Stimulated activated CD8-positive, alpha-beta memory T cell treated with anti-CD3 and anti-CD28 coated beads, Interleukin-4, amount 100 ng/mL, for 1 hour (primary cell): ENCODE measurements at places on chromosomes 11 and 22.

DNA sequence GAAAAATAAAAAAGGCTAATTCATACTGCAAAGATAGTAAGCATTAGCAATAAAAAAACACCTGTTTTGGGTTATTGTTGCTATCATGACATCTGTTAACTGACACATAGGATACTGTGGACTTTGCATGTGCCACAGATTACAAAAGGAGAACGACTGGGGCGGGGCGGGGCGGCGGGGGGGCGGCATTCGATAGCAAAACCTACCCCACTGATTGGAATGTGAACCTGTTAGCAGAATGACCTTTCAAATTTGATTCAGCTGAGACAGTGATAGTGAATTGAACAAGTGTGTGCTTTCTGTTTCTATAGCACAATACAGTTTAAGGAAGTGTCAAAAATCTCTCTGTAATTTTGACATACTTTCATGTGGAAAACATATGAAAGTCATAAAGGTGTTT lies 14.9 kb downstream of the MMP20 start:
- no peak for DNase-seq

DNA sequence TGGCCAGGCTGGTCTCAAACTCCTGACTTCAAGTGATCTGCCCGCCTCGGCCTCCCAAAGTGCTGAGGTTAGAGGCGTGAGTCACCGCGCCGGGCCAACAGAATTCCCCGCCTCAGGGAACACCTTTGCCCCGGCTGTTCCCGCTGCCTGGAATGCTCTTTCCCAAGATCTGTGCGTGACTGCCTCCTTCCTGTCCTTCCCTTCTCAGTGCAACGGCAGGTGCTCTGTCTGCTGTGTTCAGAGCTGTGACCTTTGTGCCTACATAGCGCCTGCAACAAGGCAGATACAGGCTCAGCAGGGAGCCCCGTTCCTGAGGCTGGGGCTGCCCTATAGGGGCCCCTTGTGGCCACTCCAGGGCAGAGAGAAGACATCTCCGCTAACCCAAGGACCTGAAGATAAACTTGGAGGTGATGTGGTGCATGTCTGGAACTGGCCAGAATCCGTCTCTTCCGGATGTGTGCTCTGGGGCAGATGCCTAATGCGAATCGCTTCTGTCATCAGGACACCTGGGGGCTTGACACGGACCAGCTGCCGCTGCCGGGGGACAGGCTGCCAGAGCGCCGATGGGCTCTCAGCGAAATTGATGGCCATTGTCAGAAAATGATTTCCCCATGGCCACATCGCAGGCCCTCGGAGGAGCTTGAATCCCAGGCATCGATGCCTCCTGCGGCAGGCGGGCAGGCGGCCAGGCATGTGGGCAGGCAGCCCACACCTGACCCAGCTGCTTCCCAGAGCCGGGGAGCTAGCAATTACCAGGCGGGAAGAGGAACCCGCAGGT lies 43.5 kb upstream of the TCF20 start:
- no peak for DNase-seq

DNA sequence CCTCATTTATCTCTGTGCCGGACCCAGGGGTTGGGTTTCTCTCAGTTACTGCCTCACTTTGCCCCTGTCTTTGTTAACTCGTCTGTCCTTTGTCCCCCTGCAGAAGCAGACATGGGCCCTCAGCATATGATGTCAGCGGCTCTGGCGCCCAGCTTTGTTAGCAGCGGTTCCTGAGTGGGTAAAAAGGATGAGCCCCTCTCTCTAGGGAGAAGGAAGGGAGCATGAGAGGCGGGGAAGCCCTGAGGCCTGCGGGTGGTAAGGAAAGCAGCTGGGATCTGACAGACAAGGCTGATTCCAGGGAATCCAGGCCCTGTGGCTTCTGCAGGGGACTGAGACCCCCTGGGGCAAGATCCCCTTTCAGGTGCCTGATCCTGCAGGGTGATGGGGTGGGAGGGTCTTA lies 51.7 kb downstream of the MCM5 start:
- DNase-seq: no peak

- no peak for DNase-seq
These were observed 42.7 kb upstream of the MN1 start for GRCh38 chr22:27844256-27844655.

DNA sequence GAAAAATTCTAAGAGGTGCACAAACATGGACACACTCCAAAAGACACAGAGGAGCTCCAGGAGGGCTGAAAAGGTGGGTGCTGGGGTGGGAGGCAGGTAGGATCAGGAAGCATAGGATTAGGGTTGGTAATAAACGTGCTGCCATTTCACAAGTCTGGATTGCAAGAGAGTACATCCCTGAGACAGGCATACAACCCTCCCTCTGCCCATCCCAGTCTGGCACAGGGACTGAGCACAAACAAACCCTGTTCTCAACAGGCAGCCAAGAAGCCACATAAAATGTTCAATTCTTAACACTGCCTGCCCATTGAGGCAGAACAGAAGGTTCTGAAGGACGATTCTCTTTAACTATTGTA lies 18.5 kb downstream of the SLC35F2 start:
- DNase-seq: no peak

DNA sequence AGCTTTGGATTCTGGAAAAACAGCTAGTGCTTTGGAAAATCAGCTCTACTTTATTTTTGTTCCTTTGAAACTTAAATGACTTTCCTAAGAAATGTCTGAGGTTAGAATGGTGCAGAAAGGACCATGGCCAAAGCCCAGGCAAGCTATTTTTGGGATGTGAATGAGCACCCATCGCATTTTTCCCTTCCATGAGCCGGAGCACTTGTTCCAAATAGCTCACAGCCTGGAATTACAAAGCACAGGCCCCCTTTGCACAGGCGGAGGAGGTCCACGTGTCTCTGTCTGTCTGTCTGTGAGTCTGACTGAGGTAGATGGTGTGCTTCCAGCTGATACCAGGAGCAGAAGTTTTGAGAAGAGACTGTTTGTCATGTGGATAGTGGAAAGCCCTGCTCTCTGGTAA lies 50.7 kb downstream of the MICAL2 start:
- DNase-seq: no peak

DNA sequence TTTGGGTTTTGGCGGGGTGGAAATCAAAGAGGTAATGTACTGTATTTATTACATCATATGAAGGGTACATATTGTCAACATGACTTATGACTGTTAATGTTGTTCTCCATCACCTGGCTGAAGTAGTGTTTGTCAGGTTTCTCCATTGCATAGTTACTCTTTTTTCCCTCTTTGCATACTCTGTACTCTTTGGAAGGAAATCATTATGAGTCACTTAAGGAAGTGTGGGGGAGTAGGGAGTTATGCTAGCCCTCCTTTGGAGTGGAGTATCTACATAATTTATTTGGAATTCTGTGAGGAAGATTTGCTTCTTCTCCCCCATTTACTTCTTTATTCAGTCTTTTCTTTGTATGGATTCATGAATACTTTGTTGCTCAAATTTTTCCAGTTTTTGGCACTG lies 3.6 kb upstream of the PGR start:
- no peak for DNase-seq

- DNase-seq: no peak
These were observed 196.4 kb downstream of the IGLL1 start for GRCh38 chr22:23383491-23384361.

DNA sequence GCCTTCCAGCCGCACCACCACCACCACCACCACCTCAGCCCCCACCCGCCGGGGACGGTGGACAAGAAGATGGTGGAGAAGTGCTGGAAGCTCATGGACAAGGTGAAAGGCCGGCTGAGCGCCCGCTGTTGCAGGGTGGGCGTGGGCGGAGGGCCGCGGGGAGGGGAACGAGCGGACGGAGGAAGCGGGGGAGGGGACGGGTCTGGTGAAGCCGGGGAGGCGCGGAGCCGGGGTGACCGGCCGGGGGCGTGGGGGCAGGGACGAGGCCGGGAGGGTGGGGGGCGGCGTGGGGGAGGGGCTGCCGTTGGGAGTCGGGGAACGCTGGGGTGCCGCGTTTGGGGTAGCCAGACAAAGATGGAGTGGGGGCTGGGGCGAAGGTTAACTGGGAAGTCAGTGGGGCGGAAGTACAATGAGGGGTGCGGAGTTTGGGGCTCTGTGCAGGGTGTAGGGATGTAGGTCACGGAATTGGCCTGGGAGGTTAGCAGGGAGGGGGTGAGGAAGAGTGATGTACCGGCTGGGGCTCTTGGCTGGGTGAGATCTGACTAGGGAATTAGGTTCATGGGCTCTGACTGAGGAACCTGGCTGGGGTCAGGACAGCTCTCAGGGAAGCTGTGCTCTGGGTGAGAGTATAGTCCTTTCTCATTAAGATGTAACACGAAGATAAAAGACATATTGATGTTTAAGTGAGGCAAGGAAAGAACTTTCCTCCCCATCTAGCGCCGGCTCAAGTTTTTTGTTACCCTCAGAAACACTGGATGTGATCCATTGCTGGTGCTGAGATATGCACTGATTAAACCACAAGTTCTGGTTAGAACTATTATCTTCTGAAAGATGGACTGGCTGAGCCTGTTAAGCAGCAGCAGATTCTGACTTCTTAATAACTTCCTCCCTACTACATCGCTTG lies 624 bp downstream of the CBL start:
- DNase-seq: peak; percentile 19

DNA sequence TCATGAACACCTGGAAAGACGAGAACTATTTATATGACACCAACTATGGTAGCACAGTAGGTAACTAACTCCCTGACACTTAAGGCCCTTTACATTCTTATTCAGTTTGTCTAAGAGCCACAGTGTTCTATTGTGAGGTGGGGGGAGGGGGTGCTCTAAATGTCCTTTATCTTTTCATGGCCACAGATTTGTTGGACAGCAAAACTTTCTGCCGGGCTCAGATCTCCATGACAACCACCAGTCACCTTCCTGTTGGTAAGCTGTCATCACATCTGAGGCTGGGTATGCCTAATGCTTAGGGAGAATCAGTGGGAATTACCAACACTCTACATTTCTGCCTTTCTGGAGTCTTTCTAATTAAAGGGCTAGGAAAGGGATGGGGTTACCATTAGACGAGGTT lies 30.7 kb downstream of the EHF start:
- DNase-seq: no peak

GRCh38 chr11:35133656-35134055 lies 5.3 kb upstream of the CD44 start:
- DNase-seq: no peak

DNA sequence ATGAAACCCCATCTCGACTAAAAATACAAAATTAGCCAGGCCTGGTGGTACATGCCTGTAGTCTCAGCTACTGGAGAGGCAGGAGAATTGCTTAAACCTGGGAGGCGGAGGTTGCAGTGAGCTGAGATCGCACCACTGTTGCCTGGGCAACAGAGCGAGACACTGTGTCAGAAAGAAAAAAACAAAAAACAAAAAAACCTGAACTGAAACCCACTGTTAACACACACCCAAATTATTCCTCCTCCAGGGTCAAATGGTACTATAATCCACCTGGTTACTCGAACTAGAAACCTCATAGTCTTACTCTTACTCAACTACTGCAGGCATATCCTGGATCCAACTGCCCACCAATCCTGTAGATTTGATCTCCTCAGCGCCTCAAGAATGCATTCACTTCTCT lies 35.5 kb downstream of the USP28 start:
- DNase-seq: no peak

DNA sequence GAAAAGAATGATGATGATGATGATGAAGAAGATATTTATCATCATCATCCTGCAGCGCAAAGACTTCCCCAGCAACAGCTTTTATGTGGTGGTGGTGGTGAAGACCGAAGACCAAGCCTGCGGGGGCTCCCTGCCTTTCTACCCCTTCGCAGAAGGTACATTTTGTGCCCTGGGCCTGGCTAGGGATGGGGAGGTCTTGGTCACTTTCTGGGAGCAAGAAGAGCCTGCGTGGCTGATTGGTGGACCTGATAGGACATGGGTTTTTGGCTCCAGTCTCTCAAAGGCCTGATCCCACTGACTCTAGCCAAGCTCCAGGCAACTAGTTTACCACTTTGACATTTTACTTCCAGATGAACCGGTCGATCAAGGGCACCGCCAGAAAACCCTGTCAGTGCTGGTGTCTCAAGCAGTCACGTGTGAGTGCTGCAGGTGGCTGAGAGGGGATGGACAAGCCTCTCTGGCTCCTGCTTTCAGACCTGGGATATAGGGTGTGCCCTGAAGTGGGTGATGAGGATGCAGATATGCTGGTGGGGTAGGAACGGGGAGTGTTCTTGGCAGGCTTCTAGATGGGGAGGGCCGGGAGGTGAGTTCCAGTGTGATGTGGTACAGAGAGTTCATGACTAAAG lies 5.3 kb downstream of the SIDT2 start:
- DNase-seq: no peak

- no peak for DNase-seq
These were observed 27.4 kb upstream of the MUC15 start for GRCh38 chr11:26599425-26599824.

GRCh38 chr11:100734743-100735527 lies 47.8 kb downstream of the ARHGAP42 start:
- no peak for DNase-seq

GRCh38 chr11:99068832-99069231 lies 48.1 kb downstream of the CNTN5 start:
- DNase-seq: no peak

- DNase-seq: no peak
These were observed 1.2 kb downstream of the UBE2L6 start for GRCh38 chr11:57566005-57566904.

GRCh38 chr22:43953988-43954785 lies 1.1 kb upstream of the SAMM50 start:
- no peak for DNase-seq

GRCh38 chr11:133945087-133945974 lies 11.4 kb downstream of the IGSF9B start:
- DNase-seq: no peak

DNA sequence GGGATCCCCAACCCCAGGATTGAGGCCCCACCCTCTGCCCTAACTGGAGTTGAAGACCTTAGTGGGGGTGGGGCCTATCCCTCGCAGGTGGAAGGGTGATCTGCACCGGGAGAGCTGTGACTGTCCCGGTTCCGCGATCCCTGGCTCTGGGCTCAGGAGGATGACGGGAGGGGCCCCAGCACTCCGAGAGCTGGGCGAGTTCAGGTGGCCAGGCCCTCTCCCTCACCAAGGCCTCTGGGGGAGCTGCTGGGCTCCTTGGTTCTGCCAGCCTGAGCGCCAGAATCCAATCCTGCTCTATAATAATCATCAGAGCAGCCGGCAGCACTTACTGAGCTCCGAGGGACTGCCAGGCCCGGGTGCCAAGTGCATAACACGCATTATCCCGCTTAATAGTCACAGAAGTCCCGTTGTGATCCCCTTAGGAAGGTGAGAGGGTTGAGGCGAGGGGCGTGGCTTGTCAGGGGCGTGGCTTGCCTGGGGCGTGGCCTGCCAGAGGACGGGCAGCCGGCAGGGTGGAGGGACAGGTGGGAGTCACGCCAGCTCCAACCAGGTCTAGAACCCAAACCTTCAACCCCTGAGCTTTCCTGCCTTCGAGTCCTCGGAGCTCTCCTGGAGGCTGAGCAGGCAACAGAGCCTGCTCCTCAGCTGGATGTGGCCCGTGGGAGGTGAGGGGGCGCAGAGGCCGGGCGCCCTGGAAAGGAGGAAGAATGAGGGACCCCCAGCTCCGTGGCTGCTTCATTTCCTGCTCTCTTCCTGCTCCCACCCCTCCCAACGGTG lies 7.3 kb upstream of the SYT7 start:
- DNase-seq: peak; percentile 43

- no peak for DNase-seq
These were observed 30.7 kb downstream of the TOM1 start for GRCh38 chr22:35330258-35330861.
